ENCODE measurements at places on chromosomes 2 and 18. TPM values are rescaled to one million over a fixed set of nuclear protein-coding genes. Genes with fewer than 3 reads are reported as not detected.

The EMILIN1 gene
- 51.6 TPM for total RNA-seq

The CFC1 gene
- not detected for total RNA-seq

The CYS1 gene
- 1.1 TPM for total RNA-seq

The GREB1L gene
- total RNA-seq: 10.0 TPM

The ACSL3 gene
- 40.1 TPM for total RNA-seq

The RESP18 gene
- total RNA-seq: not detected

The LHCGR gene
- total RNA-seq: 1.1 TPM

The KCNG2 gene
- not detected for total RNA-seq

The MRPS5 gene
- 31.1 TPM for total RNA-seq

The SLC14A1 gene
- total RNA-seq: not detected

The KDSR gene
- total RNA-seq: 56.2 TPM

The RAX gene
- not detected for total RNA-seq

The SATB2 gene
- total RNA-seq: 9.3 TPM

The G6PC2 gene
- total RNA-seq: not detected

The RBKS gene
- total RNA-seq: 2.2 TPM

The LAMA1 gene
- 4.6 TPM for total RNA-seq

The LRRTM1 gene
- not detected for total RNA-seq

The EVX2 gene
- not detected for total RNA-seq

The FABP1 gene
- not detected for total RNA-seq

The LRRC30 gene
- total RNA-seq: not detected

The FN1 gene
- total RNA-seq: 1,315 TPM

The DNAJC5G gene
- total RNA-seq: 0.88 TPM

The PAX8 gene
- 7.5 TPM for total RNA-seq

The NR4A2 gene
- 20.9 TPM for total RNA-seq

The NAT8 gene
- not detected for total RNA-seq

The STARD6 gene
- total RNA-seq: not detected

The ICA1L gene
- total RNA-seq: 8.0 TPM
